Frontal cortex (tissue), 4 donors: ENCODE measurements at places on chromosomes 5 and 9. TPM values are rescaled to one million over a fixed set of nuclear protein-coding genes. Genes with fewer than 3 reads are reported as not detected.

The PIP5KL1 gene
- total RNA-seq: 6.1 TPM

The SPINK4 gene
- total RNA-seq: not detected

The RNF44 gene
- 9.8 TPM for total RNA-seq

The PFN3 gene
- total RNA-seq: 0.82 TPM

The WHRN gene
- 0.41 TPM for total RNA-seq

The CXCL14 gene
- 7.7 TPM for total RNA-seq

The PAPPA gene
- total RNA-seq: under 0.01 TPM

The ANKRD20A1 gene
- total RNA-seq: 6.5 TPM

The ADCY2 gene
- total RNA-seq: 20.4 TPM

The FBN2 gene
- total RNA-seq: 7.7 TPM

The FOXD4 gene
- 1.2 TPM for total RNA-seq

The CFAP90 gene
- 4.5 TPM for total RNA-seq

The ZNF484 gene
- 51.4 TPM for total RNA-seq

The FCN2 gene
- not detected for total RNA-seq

The GTF3C5 gene
- 31.0 TPM for total RNA-seq

The C5orf52 gene
- total RNA-seq: not detected

The CATSPER3 gene
- total RNA-seq: 0.82 TPM

The JAK2 gene
- 58.7 TPM for total RNA-seq

The GGTA1 gene
- 2.4 TPM for total RNA-seq

The DOCK2 gene
- 3.3 TPM for total RNA-seq

The PDE6A gene
- not detected for total RNA-seq

The RNF183 gene
- not detected for total RNA-seq

The WNT8A gene
- 0.82 TPM for total RNA-seq

The LCN6 gene
- not detected for total RNA-seq

The SOX30 gene
- total RNA-seq: under 0.01 TPM

The CER1 gene
- total RNA-seq: not detected

The PAEP gene
- total RNA-seq: not detected

The LCN1 gene
- total RNA-seq: not detected

The AJM1 gene
- total RNA-seq: 0.82 TPM

The OCLN gene
- 3.7 TPM for total RNA-seq

The GRM6 gene
- under 0.01 TPM for total RNA-seq

The SLCO6A1 gene
- total RNA-seq: 0.41 TPM

The DNAI1 gene
- 1.2 TPM for total RNA-seq

The EGFL7 gene
- total RNA-seq: 12.6 TPM

The DNAH5 gene
- 3.7 TPM for total RNA-seq

The ZNF300 gene
- 90.9 TPM for total RNA-seq

The SCGB3A2 gene
- not detected for total RNA-seq

The CCDC183 gene
- total RNA-seq: 2.0 TPM

The LCN9 gene
- total RNA-seq: not detected

The SPATA31E1 gene
- total RNA-seq: not detected
